Stimulated activated CD4-positive, alpha-beta T cell treated with anti-CD3 and anti-CD28 coated beads, TNF-alpha, amount 100 ng/mL, for 48 hours (primary cell): ENCODE measurements at places on chromosomes 3 and 15.
A peak's percentile ranks its signal among the peaks of the same experiment; 100 is the strongest.

- no peak for DNase-seq
Measured at GRCh38 chr15:67480741-67481140, 40.2 kb upstream of the C15orf61 start.

DNA sequence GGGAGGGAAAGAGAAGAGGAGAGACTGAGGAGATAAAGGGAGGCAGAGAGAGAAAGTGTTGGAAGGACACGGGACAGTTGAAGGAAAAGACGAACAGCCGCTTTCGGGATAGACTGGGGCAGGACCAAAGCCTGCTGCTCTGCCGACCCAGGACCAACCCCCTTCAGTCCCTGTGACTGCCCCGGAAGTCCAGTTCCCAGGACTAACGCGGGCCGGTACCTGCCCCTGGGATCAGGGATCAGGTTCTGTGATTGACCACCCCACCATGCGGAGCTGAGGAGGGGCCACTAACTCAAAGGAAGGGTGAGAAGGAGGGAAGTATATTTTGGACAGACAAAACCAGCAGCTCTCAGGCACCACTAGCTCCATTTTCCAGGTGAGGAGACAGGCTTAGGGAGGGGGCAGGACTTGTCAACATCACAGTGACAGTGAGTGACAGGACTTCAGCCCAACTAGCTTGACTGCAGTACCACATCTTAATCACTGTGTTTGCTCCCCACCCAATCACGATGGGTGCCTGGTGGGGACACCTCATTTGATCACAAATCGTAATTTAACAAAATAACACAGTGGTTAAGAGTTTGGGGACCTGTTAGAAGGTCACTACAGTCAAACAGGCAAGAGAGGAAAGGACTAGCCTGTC, 9.8 kb upstream of the EPHB3 start:
- DNase-seq, result no peak

DNA sequence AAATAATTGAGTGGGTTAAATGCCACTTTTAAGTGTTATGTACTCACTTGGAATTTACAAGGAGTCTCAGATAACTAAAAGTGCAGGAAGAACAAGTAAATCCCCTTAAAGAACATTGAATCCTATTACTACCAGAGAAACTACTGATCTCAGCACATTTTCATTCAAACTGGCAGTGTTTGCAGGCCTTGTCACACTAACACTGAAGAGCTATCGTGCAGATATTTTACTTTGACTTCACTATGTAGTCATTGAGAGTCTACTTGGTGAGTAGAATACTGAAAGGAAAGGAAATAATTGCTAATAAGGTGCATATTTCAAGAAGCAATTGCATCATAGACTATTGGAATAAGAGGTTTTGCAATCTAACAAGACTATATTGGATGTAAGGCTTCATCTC, 721.4 kb upstream of the CBLB start:
- no peak for DNase-seq

DNA sequence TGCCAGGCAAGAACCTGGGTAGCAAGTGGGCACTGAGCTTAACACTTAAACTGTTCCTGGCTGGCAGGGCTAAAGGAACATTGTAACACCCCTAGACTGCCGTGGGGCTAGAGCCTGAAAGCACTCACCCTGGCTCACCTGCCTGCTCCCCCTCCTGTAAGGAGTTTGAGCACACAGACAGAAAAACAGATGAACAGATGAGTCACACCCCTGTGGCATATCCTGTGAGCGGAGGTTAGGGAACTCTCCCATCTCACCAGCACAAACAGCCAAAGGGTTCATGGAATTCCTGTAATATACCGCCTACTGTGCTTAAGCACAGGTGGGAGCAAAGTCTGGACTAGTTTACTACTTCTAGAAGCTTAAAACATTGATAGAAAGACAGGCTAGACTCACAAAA, 300.1 kb downstream of the ROBO1 start:
- DNase-seq, result no peak

- no peak for DNase-seq
Measured at GRCh38 chr15:66359740-66360139, 3.3 kb upstream of the TIPIN start.

DNA sequence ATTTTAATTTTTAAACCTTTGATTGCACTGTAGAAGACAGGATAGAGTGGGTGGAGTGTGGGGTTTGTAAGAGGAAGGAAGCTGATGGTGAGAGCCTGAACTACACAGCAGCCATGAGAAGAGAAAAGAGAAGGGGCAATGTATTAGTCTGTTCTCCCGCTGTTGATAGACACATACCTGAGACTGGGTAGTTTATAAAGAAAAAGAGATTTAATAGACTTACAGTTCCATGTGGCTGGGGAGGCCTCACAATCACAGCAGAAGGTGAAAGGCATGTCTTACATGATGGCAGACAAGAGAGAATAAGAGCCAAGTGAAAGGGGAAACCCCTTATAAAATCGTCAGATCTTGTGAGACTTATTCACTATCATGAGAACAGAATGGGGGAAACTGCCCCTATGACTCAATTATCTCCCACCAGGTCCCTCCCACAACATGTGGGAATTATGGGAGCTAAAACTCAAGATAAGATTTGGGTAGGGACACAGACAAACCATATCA, 37.3 kb downstream of the STARD5 start:
- DNase-seq, result no peak

DNA sequence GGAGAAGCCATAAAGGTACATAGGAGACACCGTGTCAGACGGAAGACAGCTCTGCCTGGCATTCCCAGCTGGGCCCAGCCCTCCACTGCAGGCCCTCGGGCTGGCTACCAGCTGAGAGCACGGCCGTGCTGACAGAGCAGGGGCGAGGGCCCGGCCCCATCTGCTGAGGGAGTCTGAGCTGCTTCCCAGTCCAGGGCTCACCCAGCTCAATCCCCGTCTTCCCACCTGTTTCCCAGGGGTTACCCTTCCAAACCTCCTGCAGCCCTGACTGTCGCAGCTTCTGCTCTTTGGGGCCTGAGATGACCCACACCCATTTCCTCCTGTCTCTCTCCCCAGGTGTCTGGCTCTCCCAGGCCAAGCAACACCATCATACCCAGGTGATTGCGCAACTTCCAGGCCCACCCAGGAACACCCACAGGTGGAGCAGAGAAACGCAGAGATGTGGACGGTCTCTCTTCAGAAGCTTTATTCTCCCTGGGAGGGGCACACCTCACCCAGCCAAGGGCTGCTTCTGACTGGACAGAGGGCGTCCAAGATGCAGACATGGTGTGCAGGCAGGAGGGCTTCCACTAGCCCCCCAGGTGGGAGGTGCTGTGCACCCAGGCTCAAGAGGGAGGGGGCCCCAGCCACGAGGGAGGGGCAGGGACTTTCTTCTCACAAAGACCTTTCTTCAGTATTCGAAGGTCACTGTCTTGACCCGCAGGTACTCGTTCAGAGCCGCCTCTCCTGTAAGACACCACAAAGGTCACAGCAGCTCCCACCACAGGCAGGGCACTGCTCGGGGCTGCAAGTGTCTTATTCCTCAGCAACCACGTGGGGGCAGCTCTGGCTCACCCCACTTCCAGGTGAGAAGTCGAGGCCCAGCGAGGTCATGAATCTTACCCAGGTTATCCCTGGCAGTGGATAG, 19.4 kb upstream of the SLC41A3 start:
- no peak for DNase-seq

GRCh38 chr3:174162550-174162949, 696.6 kb upstream of the NAALADL2 start:
- DNase-seq, result no peak

- DNase-seq, result no peak
Measured at GRCh38 chr3:47418167-47419082, 37.6 kb downstream of the PTPN23 start.

DNA sequence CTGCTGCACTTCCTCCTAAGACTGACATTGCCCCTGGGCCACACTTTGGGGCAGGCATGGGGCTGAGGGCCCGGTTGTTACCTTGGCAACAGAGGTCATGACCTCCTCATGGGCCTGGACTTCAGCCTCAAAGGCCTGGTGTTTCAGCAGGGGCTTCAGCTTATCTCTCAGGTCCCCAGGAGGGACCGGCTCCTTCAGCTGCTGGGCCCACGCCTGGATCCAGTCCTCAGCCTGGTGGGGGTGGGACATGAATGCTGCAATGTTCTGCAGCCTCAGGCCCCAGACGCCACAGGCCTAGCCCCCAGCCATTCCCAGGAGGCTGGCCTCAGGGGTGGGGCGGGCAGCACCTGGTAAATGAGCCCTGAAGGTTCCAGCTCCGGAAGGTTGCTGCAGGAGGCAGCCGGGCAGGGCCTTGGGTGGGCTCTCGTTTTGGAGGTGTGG, 27.6 kb downstream of the SPTBN5 start:
- no peak for DNase-seq

- no peak for DNase-seq
Measured at GRCh38 chr3:105503191-105503593, 136.5 kb downstream of the ALCAM start.

DNA sequence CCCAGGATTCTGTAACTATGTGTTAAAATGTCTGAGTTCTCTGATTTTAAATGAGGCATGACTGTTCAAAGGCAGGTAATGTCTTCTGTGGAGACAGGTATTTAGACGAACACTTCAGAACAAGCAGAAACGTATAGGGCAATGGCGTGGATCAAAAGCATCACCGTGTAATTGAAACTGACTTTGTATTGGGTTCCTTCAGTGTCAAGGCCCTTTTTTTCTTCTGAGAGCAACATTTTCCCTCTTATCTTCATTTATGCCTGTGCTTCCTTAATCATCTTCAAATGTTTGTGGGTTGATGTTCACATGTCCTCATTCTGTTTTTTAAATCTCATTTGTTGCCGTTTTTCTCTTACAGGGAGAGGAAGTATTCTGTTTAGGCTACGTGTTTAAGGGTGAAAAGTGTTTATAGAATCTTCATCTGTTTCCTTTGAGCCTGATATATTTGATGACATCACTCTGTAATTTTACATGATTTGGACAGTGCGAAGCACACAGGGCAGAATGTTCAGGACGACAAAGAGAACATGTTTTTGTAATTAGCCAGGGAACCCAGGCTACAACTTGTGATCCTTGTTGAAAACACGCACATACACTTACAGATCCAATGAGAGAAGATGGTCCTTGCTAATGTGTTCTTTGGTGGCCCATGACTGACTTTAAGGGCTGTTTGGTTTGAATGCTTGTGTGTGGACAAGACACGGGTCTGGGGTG, 196.0 kb downstream of the LRTM1 start:
- DNase-seq, result no peak

DNA sequence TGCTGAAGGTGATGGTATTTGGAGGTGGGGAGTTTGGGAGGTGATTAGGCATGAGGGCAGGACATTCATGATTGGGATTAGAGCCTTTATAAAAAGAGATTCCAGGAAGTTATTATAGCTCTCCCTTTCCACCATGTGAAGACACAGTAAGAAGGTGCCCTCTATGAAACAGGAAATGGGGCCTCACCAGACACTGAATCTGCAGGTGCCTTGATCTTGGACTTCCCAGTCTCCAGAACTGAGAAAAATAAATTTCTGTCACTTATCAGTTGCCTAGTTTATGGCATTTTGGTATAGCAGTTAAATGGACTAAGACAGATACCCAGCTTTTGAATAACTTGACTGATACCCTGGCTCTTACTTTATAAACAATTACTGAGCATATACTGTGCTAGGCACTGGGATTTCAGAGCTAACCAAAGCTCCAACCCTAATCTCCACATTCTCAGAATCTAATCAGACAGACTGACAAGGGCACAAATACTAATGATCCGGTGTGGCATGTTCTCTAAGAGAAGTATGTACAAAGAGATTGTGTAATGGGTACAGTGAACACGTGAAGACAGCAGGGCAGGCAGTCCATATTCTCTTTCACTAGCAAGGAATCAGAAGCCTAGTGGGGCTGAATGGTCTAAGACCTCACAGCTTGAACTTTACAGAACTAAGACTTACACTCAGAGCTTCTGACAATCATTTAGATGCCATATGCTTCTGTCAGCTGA, 343.1 kb downstream of the WDR72 start:
- no peak for DNase-seq

- DNase-seq, result no peak
Measured at GRCh38 chr3:178386401-178386800, 149.8 kb upstream of the KCNMB2 start.

- no peak for DNase-seq
Measured at GRCh38 chr15:74220475-74221248, 15.5 kb upstream of the CCDC33 start.

- no peak for DNase-seq
Measured at GRCh38 chr15:87736891-87737389, 519.6 kb downstream of the NTRK3 start.

- no peak for DNase-seq
Measured at GRCh38 chr3:50336452-50337174, 4.0 kb downstream of the RASSF1 start.

- DNase-seq, result peak; percentile 62
Measured at GRCh38 chr15:77959432-77959879, 118.1 kb downstream of the TBC1D2B start.

- DNase-seq, result no peak
Measured at GRCh38 chr3:59367150-59367549, 317.3 kb upstream of the CFAP20DC start.

GRCh38 chr15:84715441-84716035, 401 bp downstream of the SEC11A start:
- no peak for DNase-seq

- no peak for DNase-seq
Measured at GRCh38 chr3:34132069-34132692, 333.8 kb downstream of the PDCD6IP start.

- no peak for DNase-seq
Measured at GRCh38 chr3:119635719-119636118, 24.7 kb downstream of the POPDC2 start.

DNA sequence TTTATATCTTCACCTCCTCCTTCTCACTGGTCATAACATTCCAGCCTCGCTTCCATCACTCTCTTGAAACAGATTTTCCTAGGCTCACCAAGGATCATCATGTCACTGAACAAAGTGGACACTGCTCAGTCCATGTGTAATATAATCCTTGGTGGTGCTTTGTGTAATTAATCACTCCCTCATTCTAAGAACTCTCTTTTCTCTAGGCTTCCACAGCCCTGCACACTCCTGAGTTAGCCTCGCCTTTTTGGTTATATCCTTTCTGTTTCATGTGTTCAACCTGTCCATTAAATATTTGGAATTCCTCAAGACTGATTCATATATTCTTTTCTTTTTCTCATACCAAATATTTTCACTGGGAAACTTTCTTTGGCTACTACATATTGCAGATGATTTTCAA, 440.8 kb downstream of the PYDC2 start:
- no peak for DNase-seq

DNA sequence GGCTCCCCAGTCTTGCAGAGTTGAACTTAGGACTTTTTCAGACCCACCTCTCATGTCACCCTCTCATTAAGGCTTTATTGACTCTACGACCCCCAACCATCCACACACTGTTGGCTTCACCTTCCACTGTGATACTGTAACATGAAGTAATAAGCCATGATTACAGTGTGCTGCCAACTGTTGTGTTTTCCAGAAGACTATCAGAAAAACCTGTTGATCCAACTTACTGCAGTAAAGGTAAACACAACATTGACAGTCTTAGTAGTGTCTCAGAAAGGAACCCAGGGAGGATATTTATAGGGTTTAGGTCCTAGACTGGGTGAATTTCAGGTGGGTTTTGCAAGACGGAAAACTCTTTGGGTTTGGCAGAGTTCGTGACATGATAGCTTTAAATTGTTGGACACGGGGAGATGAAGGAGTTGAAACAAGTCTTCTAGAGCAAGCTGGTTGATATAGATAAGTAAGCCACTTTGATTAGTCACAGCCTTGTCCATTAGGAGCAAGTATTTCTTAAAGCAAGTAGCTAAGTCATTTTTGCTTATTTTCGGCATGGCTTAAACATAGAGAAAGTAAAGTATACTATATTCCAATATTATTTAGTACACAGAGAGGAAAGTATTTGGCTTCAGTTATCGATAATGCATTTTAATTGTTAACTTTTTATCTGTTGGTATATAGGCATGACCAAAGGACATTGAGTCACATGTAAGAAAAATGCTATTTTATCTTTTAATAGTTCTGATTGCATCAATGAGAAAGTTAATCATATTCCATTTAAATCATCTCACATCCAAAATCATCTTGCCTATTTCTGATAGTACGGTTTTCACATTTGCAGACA, 2.4 kb upstream of the COL6A5 start:
- no peak for DNase-seq
